ENCODE measurements at places on chromosomes 11 and 22.

- no peak for DNase-seq
Measured at GRCh38 chr11:116885951-116886655, 48.7 kb upstream of the APOA1 start.

DNA sequence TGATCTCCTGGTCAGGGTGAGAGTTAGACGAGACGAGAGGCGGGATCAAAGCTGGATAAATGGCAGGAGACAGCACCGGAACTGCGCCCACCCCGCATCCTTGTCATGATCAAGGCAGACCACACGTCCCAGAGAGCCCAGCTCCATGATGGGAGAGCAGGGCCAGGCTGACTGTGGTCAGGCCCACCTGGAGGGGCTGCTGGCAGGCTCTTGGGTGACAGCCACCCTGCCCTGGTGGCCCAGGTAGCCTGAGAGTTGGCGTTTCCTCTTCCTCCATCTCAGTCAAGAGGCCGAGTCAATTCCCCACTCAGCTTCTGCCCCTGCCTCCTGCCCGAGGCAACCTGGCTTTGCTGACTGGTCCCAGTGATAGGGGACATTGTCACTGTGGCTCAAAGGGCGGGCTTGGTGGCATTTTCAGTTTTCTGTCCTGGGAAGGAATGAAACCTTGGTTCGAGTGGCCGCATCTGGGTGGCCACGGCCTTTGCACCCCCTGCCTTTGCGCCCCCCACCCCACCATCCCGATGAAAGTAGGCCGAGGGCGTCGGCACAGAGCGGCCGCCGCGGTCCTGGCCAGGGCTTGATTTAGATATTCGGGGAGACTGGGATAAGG is 60.8 kb upstream of the PPARA start:
- DNase-seq: no peak

DNA sequence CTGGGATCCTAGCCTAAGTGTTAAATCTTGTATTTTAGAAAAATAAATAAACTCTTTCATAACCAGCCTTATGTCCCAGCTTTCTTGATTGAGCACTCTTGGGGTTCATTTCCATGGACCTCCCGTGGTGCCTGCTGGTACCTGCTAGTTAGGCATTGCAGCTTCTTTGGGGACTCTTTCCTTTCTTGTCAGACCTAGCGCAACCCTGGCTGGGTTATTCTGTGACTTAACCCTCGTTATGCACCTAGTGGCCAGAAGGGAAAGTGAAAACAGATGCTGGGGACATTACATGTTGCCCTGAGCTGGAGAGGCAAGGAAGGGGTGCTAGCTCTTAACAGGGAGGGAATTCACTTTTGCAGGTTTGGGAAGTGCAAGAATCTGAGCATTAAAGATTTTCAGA is 46.8 kb downstream of the APIP start:
- DNase-seq: no peak

DNA sequence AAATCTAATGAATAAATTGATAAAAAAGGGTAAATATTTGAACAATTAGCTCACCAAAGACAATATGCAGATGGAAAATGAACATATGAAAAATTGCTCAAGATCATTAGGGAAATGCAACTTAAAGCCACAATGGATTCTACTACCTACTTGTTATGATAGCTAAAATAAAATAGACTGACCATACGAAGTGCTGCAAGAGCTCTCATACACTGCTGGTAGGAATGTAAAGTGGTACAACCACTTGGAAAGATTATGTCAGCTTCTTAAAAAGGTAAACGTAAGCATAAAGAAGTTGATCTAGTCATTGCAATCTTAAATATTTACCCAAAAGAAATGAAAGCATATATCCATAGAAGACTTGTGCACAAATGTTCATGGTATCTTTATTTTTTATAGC is 504.2 kb upstream of the ARHGAP42 start:
- DNase-seq: no peak

DNA sequence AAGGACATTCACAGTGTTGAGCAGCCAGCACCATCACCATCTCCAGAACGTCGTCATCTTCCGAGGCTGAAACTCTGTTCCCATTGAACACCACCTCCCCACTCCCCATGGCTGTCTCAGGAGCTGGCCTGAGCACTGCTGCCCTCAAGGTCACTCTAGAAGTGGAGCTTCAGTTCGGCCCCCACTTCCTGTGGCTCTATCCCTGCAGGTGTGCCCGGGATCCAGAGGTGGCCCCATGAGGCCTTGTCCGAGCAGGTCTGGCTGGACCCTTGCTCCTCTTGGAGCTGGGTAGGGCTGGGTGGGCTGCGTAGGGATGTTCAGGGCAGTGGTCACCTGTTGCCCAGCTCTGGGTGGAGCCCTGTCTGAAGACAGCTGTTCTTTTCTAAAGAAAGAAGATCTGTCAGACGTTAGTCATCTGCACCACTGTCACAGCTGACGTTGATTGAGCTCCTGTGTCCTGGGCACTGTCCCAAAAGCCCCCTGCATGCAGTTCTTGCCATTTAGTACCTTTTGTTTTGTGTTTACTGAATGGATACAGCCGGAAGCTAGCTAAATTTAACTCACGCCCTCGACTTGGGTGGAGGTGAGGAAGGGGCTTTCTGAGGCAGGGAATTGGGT is 75.5 kb upstream of the CLDN5 start:
- no peak for DNase-seq

DNA sequence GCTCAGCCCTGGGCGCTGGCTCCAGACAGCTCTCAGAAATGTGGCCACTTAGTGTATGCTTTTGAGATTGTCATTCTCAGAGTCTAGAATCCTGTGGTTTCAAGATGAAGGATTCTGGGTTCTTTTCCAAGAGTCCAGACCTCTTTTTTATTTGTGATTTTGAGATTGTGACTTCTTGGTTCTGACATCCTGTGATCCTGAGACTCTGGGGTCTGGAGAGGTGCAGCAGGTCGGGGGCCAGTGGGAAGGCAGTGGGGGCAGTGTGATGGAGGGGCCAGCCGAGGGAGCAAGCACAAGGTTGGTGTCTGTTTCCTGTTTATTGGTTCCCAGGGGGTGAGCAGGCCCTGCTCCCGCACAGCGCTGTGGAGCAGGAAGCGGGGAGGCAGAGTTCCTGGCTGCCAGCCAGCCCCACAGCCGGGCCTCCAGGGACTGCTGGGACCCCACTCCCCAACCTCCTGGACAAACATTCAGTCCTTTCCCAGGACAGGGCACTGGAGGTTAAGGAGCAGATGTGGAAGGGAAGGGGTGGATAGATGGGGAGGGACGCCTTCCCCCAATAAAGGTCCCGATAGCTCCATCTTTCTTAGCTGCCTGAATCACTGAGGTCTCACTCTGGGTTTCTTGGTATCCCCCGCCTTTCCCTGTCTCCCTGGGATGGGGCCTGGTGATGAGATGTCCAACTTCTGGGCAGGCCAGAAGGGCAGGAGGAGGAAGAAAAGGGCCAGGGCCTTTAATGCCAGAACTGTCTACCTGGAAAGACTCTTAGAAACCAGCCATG is 13.7 kb downstream of the ARHGEF17 start:
- peak; percentile 69 for DNase-seq
